Pulmonary artery endothelial cell (primary cell): ENCODE measurements at places on chromosomes 2 and 18. TPM values are rescaled to one million over a fixed set of nuclear protein-coding genes. Genes with fewer than 3 reads are reported as not detected.

Gene EPB41L5
- total RNA-seq, result 29.8 and 44.8 TPM in 2 replicates

Gene CCDC85A
- 16.2 and 29.1 TPM in 2 replicates for total RNA-seq

Gene RPRM
- not detected in 2 replicates for total RNA-seq

Gene IL1F10
- total RNA-seq, result not detected in 2 replicates

Gene SERPINB10
- total RNA-seq, result not detected in 2 replicates

Gene UGT1A10
- total RNA-seq, result not detected in 2 replicates

Gene ABHD1
- not detected in 2 replicates for total RNA-seq

Gene ZNF514
- total RNA-seq, result 10.2 TPM in 2 replicates

Gene LTBP1
- total RNA-seq, result 41.9 and 109 TPM in 2 replicates

Gene TANC1
- total RNA-seq, result 55.0 and 78.7 TPM in 2 replicates

Gene FAM110C
- 0.26 TPM in 1 of 2 replicates, not detected in the other for total RNA-seq

Gene TUBA3D
- total RNA-seq, result not detected in 2 replicates

Gene RAB27B
- 0.11 and 0.13 TPM in 2 replicates for total RNA-seq

- DNase-seq, result no peak
Measured at GRCh38 chr18:61322265-61322873, 10.9 kb upstream of the CDH20 start.

DNA sequence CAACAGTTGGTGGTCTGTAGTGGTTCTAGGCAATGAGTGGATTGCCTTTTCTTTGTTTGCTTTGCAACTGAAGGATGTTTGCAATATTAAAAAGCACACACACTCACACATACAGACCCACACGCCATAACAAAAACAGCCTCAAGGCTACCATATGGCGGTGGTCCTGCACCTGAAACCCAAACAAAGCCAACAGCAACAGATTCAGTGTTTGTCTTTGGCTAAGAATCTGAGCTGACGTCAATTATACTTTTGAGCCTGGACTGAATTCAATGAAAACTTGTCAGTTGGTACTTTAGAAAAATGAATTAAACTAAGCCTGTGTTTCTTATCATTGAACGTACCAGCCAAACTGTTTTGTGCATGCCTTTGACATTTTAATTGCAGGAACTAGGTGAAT is 65.0 kb upstream of the NYAP2 start:
- DNase-seq, result no peak

- no peak for DNase-seq
Measured at GRCh38 chr2:238102865-238103264, 2.7 kb downstream of the ESPNL start.

DNA sequence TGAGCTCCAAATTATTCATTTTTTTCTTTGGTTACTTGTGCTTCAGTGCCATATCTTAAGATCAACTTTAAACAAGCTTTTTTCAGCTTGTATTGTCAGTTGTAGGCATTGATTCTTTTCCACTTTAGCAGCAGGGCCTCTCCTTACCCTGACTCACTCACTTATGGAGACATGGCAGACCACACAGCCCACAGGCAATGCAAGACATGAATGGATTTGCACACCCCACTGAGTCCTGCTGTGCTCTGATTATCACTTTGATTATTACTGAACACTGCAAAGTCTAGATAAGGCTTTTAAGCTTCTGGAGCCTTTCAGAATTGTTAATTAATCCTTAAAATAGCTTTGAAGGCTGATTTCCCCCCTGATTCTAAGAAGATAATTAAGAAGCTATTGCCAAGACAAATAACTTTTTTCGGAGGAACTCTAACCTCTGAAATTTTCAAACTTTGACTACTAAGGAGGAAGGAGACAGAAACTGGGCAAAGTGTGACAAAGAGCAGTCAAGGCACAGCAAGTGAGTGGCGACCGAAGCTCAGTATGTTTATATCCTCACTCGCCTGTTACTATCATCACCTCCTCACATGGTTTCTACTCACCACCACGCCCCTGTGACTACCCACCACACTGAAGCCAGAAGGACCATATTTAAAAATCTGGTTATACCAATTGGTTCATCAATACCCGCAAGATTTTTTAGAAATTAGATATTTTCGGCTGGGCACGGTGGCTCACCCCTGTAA is 43.3 kb downstream of the CACNB4 start:
- DNase-seq, result no peak

DNA sequence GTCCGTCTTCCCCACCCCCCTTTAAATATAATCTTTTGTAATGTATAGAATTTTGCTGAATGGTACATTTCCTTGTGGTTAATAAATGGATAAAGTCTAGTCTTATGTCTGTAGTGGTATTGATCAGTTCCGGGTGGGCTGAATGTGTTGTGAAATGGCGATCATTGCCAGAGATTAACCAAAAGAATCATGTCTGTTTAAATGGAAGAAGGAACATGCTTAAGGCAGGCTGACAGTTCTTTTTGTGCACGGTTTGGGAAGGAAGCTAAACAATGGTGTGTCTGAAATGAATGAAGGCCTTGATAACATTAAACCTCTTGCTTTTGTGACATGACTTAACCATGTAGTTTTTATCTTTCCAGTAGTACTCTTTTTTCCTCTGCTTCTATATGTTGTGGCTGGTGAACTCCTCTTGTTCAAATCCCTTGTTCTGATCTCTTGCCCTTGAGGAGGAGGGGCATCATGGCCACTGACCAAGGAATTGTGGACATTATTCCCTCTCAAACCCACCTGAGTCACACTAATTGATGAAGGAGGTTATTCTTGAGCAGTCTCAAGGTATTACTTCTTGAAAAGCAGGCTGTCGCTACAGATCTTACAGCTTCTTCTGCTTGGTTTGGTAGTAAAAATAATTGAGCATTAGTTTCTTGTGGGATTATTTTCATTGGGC is 1.7 kb downstream of the ACVR2A start:
- no peak for DNase-seq

DNA sequence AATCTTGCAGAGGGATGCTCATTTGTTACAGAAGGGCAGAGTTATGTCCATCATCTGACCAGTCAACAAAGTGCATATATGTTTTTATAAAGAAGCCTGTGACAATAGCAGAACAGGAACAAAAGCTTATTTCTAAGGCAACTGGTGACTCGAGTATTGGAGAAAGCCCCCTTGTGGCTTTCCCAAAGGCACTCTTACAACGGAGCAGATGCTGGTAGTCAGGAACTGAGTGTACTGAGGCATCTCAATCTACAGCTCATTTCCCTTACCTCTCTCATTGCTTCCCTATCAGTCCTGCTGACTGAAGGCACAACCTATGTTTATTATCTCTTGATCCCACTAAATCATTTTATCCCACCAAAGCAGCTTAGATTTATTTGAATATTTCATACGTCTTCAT is 557.1 kb upstream of the CHAC2 start:
- no peak for DNase-seq

DNA sequence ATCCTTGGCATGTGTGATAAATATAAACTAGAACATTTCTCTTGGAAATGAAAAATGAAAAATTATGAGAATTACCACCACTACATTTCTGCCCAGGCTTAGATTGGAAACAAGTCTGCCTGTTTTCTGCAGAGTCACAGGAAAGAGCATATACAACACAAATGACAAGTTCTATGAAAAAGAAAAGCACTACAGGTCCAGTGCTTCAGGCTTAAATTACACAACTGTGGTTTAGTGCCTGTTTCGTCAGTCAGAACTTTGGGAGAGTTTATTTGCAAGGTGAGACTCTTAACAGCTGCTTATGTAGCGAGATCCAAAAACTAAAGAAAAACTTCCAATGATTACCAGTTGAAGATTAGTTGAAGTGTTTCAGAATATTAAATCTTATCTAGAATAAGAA is 68.9 kb downstream of the RTN4 start:
- no peak for DNase-seq

DNA sequence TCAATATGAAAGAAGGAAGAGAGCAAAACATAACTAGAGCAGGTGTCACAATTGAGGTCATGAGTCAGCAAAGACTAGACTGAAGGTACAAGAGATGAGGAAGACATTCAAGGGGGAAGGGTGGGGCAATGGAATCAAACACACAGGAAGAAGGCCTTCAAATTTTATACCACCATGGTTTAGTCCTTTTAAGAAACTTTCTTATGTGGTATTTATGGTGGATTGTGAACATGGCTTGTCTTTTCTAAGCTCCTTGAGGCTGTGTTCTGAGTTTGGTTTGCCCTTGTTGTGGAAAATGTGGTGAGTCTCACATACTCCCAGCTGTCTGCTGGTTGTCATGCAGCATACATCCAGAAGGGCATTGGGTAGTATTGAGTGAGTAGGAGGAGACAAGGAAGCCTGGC is 62.1 kb downstream of the NABP1 start:
- DNase-seq, result no peak

DNA sequence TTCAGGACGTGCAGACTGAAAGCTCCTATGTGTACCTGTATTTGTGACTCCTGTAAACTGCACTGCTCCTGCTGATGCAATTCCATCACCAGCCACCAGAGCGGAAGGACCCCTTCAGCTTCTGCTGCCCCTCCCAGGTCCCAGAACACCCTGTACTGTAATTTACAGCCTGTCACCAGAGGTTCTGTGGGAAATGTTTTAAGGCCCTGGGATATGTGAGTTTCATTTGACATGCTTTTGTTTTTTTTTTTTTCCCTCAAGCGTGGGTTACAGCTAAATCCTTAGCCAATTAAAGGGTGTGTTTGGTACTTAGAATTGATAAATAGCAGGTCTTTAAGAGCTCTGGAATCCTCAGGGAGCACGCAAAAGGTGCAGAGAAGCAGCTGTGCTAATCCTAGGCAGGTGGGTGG is 79.4 kb downstream of the KCTD1 start:
- DNase-seq, result no peak

- DNase-seq, result no peak
Measured at GRCh38 chr2:206846981-206847834, 81.8 kb downstream of the FASTKD2 start.

DNA sequence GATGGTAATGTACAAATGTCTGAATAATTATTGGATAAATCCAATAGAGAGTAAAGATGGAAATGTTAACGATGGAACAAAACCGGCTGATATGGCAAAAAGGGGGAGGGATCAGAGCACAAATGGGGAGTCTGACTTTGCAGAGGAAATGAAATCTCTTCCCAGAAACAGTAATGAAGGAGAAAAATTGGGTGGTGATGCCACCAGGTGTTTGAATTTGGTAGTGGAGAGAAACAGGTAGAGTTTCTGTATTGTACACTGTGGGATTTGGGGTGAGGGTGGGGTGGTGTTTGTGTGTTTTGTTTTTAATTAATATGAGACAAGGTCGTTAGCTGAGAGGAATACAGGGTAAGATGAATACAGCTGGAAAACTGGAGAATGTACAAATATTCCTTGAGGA is 20.4 kb upstream of the XDH start:
- DNase-seq, result no peak

- no peak for DNase-seq
Measured at GRCh38 chr18:22267225-22267624, 97.8 kb downstream of the GATA6 start.

DNA sequence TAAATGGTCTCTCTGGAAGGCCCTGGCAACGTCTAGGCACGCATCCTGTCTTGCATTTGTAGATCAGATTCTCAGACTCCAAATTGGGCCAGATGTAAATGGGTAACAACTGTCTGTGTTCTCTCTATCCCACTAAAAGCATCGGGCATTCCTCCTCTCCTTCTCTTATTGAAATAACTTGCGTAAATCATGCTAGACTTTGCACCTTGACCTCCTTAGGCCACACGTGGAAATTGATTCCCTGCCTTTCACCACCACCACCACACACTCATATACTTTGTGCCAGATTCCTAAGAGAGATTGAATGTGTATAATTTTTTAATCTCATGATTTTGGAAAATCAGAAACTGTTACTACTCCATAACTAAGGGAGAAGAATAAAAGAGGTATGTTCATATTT is 21.3 kb downstream of the MAPRE3 start:
- no peak for DNase-seq

DNA sequence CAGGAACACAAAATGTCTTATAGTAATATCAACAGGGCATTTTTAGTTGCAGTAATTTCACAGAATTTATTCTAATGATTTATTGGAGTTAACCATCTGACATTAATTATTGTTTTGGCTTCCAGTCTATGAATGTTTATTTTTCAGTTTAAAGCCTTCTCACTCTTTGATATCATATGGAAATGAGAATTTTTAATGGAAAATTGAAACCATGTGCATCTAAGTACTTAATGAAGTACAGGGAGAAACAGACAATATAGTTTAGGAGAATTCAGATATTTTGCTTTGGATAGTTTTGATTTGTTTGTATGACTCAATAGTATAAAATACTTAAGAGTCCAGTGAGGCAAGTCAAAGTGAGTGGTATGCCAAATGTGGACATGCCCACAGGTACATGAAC is 126.1 kb downstream of the OLA1 start:
- no peak for DNase-seq

DNA sequence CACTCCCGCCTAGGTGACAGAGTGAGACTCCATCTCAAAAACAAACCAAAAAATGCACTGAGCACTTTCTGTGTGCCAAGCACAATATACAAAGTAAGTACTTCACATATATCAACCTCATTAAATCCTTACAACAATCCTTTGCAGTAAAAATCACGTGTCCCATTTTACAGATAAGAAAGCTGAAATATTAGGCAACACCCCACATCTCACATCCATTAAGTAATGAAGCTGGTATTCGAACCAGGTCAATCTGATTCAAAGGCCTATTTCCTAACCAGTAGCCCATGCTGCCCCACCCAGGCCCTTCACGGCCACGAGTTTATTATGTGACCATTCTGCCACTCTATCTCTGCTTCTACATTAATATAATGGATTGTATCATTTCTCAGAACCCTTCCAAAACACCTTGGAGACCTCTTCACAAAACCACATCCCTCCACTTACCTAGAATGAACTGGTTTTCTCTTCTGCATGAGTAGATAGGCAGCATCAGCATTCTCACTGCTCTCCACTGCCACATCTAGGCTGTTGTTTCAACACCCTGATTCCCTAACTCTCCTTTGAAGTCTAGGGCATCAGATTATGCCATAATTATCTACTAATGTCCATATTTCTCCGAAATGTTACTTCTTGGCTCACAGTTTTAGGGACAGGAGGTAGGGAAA is 3.1 kb upstream of the EXOC6B start:
- no peak for DNase-seq

- DNase-seq, result no peak
Measured at GRCh38 chr2:217798743-217799562, 203.8 kb downstream of the TNS1 start.

GRCh38 chr18:58186258-58186948 is 142.4 kb downstream of the NEDD4L start:
- no peak for DNase-seq

GRCh38 chr2:136049991-136050920 is 64.8 kb upstream of the DARS1 start:
- DNase-seq, result no peak
